Left cardiac atrium (tissue), 4 donors: ENCODE measurements at places on chromosomes 2 and 18. TPM values are rescaled to one million over a fixed set of nuclear protein-coding genes. Genes with fewer than 3 reads are reported as not detected.

The CTLA4 gene
- total RNA-seq: not detected

The CENPO gene
- total RNA-seq: 4.2 TPM

The ZNF385B gene
- 14.3 TPM for total RNA-seq

The POTEJ gene
- not detected for total RNA-seq

The MDH1 gene
- 1,092 TPM for total RNA-seq

The STARD6 gene
- not detected for total RNA-seq
